ENCODE measurements at places on chromosomes 7 and 10.

GRCh38 chr10:87534173-87534858 is 29.6 kb downstream of the MINPP1 start:
- no peak for DNase-seq

GRCh38 chr10:27445070-27445469 is 59.0 kb upstream of the RAB18 start:
- DNase-seq, result no peak

- DNase-seq, result no peak
These were observed 38.5 kb downstream of the PYROXD2 start for GRCh38 chr10:98376485-98376884.

- DNase-seq, result no peak
These were observed 3.8 kb downstream of the NEBL start for GRCh38 chr10:20893297-20893696.
